ENCODE measurements at places on chromosomes 1 and 21.
A peak's percentile ranks its signal among the peaks of the same experiment; 100 is the strongest.

DNA sequence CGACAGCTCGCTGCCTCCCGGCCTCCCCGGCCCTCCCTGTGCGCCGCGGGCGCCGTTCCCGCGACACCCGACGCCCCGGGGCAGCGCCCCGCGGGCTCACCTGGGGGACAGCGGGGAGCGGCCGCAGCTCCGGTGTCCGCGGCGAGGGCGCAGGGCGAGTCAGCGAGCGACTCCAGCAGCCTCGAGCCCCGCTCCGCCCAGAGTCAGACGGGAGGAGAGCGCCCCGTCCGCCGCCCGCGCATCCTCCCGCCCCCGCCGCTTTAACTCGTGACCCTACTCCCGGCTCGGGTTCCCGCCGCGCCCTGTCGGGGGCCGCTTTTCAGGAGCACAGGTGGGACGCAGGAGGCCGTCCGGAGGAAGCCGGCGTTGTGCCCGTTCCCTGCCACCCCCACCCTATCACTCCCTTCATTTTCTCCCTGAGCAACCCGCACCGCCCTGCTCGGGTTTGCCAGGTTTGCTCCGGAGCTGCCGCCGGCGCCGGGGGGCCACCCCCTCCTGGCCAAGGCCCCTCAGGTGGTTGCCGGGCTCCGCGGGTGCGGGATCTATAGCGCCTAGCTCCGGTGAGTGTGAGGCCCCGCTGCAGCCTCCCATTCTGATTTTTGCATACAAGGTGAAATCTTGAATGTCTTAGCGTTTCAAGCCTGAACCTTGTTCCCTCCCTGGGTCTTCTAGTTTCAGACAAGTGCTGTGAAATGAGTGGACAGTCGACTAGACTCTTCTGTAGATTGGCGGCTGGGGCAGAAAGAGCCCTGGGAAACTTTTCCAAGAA, at the start of gene MCOLN3:
Gene MCOLN3, minus strand, starts transcription at position 205 of the 769 bp plus-strand sequence. CDS start 3,140 bp downstream, outside the sequence.
- H3K4me3 ChIP-seq = peak within 1 kb of the TSS; percentile 33
- H3K4me1 ChIP-seq = no peaks in the 10 kb centered on the region
- H3K27me3 ChIP-seq = peaks cover 21% of the 10 kb centered on the region
- no peaks in the 10 kb centered on the region for H3K36me3 ChIP-seq

GRCh38 chr1:166129006-166129405, 37.8 kb downstream of the FAM78B start:
- H3K27me3 ChIP-seq = no peaks in the 10 kb centered on the region
- DNase-seq = no peak
- no peak overlapping the region for H3K4me3 ChIP-seq
- no peaks in the 10 kb centered on the region for H3K4me1 ChIP-seq
- H3K36me3 ChIP-seq = no peaks in the 10 kb centered on the region

- no peaks in the 10 kb centered on the region for H3K36me3 ChIP-seq
- H3K4me3 ChIP-seq = no peak overlapping the region
- no peaks in the 10 kb centered on the region for H3K27me3 ChIP-seq
- DNase-seq = peak; percentile 57
Observed at GRCh38 chr1:245856944-245857531, 650.0 kb downstream of the SMYD3 start.

- no peak for DNase-seq
- no peak overlapping the region for H3K4me3 ChIP-seq
- H3K4me1 ChIP-seq = peaks cover 2% of the 10 kb centered on the region
- H3K27me3 ChIP-seq = no peaks in the 10 kb centered on the region
Observed at GRCh38 chr1:154485910-154486496, 16.0 kb upstream of the TDRD10 start.

DNA sequence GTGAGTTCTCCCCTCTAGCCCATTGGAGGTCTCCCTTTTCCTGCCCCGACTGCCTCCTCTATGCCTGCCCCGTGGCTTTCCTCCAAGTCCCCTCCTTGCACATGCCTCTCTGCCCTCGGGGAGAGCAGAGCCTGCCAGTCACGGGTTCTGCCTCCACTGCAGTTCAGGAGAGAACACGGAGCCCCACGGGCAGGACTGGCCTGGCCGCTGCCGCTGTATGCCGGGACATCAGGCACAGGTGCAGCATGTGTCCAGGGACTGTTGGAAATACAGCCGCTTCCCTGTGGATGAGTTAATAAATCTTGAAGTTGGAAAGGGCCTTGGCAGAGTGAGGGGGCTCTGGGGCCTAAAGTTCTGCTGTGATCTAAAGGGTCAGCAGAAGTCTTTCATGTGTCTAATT, 676.6 kb downstream of the MATN1 start:
- no peak for DNase-seq
- H3K4me1 ChIP-seq = no peaks in the 10 kb centered on the region
- H3K27me3 ChIP-seq = no peaks in the 10 kb centered on the region
- H3K4me3 ChIP-seq = no peak overlapping the region
- H3K36me3 ChIP-seq = no peaks in the 10 kb centered on the region

DNA sequence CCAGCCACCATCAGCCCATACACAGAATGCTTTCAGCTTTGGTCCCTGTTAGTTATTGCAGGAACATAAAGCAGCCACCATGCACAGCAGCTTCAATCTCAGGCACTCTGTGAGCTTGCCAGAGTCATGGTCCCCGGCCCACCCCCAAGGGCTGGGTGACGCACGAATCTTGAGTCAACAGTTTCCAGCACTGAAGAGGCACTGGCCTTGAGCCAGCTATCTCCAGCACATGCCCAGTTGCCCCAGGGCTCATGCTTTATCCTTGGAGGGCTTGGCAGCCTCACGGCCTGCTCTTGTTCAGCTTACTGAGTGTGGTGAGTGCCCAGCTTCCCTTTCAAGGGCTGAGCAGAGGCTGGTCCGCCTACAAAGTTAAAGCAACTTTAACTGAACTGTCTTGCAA, 200.7 kb upstream of the RAB4A start:
- peaks cover 2% of the 10 kb centered on the region for H3K4me1 ChIP-seq
- H3K4me3 ChIP-seq = no peak overlapping the region
- no peak for DNase-seq
- no peak overlapping the region for H3K27ac ChIP-seq
- H3K27me3 ChIP-seq = no peaks in the 10 kb centered on the region

DNA sequence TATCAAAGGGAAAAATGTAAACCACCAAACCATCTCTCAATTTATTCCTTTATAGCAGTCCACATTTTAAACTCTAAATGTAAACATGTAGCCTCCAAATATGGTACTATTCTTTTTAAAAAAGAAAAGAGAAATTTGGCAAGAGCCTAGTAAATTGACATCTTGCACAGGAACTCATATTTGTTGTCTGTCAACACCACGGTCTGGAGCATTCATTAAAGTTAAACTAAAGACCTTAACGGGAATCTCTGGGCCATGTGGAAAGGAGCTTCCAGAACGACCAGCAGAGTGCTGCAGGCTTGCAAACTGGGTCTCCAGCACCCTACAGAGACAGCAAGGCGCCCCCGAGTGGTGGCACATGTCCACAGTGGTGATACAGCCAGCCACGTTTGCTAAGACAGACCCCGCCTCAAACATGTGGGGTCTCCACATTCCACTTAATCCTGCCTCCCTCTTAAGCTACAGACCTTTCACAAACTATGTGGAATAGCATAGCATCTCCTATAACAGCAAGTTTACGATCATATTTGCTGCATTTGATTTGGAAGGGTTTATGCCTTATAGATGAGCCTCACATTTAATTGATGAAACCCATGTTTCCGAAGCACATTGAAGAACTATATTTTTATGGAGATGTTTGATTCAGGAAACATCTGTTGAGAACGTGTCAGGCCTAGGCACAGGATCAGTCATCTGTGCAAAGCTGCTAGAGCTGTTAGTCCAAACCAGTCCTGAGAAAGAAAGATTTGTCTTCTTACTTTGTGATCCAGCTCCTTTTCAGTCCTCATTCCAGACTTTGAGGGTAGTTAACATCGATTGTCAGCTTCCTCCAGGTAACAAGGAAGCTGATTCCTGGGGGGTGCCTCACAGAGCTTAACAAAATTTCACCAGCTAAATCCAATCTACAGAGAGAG, 96.4 kb upstream of the BACE2 start:
- peak; percentile 69 for DNase-seq
- H3K4me3 ChIP-seq = no peak overlapping the region
- no peaks in the 10 kb centered on the region for H3K36me3 ChIP-seq
- no peaks in the 10 kb centered on the region for H3K4me1 ChIP-seq
- H3K27ac ChIP-seq = no peak overlapping the region
- H3K27me3 ChIP-seq = no peaks in the 10 kb centered on the region

DNA sequence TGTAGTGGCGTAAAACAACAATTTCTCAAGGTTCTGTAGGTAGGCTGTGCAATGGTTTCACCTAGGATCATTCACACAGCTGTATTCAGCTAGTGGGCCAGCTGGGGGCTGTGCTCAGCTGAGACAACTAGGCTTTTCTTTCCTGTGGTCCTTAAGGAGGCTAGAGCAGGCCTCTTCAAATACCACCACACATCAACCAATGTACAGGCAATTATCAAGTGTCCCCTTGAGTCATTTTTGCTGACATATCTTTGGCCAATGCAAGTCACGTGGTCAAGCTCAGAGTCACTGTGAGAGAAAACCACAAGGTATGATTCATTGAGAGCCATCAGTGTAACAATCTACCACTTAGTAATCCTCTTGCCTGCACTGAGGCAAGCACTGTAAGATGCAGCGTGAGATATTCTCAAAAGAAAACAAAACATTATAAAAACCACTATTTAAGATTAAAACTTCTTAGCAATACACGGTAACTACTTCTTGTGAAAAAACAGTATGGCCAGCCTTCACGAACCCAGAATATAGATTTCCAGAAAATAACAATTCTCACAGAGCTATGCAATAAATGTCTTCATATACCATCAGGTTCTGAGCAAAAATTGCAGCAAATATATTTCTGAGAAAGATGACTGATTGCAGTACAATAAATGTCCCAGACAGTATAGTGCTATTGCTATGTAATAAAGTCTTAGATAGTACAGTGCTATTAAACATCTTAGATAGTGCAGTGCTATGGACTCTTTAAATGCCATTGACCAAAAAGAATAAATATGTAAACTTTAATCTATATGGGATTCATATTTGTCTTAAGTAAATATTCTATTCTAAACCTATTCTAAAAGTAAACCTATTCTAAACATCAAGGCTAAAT, 55.3 kb downstream of the NME7 start:
- H3K36me3 ChIP-seq = no peaks in the 10 kb centered on the region
- H3K4me1 ChIP-seq = peaks cover 2% of the 10 kb centered on the region
- H3K27ac ChIP-seq = no peak overlapping the region

GRCh38 chr21:38486221-38486620, 12.1 kb downstream of the ERG start:
- DNase-seq = no peak
- H3K4me3 ChIP-seq = no peak overlapping the region
- no peaks in the 10 kb centered on the region for H3K27me3 ChIP-seq
- H3K4me1 ChIP-seq = peaks cover 2% of the 10 kb centered on the region

DNA sequence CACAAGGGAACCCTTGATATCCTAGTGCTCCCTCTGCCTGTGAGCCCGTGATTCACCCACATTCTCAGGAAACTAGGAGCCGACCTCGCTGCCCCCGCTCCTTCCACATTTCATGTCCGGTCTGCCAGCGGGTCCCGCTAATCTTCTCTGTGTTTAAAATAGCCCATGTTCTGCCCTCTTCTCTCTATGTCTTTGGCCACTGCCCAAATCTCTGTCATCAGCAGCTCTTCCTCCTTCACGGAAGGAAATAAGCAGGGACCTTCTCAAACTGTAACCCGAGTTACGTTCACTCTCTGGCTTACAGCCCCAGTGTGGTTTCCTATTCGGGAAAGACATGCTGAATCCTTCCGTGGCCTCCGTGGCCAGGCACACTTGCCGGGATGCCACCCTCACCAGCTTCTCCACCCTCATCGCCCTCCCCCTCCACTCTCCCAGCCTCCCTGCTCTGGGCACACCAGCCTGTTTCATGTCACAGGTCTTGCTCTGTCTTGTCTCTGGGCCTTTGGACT, 21.1 kb upstream of the UBXN10 start:
- H3K27ac ChIP-seq = no peak overlapping the region
- H3K36me3 ChIP-seq = no peaks in the 10 kb centered on the region
- no peak for DNase-seq
- H3K4me3 ChIP-seq = no peak overlapping the region
- no peaks in the 10 kb centered on the region for H3K4me1 ChIP-seq
- H3K27me3 ChIP-seq = no peaks in the 10 kb centered on the region

GRCh38 chr1:174913225-174913903, 86.4 kb upstream of the CACYBP start:
- H3K4me1 ChIP-seq = no peaks in the 10 kb centered on the region
- H3K27ac ChIP-seq = no peak overlapping the region
- no peak overlapping the region for H3K4me3 ChIP-seq
- DNase-seq = no peak

- H3K4me3 ChIP-seq = no peak overlapping the region
- H3K27ac ChIP-seq = no peak overlapping the region
- H3K4me1 ChIP-seq = no peaks in the 10 kb centered on the region
- no peaks in the 10 kb centered on the region for H3K27me3 ChIP-seq
- DNase-seq = no peak
Observed at GRCh38 chr1:33441088-33441745, 10.3 kb upstream of the PHC2 start.

GRCh38 chr1:170296211-170296610, 150.5 kb downstream of the NTMT2 start:
- H3K4me3 ChIP-seq = no peak overlapping the region
- no peaks in the 10 kb centered on the region for H3K36me3 ChIP-seq
- no peak overlapping the region for H3K27ac ChIP-seq
- no peak for DNase-seq
- no peaks in the 10 kb centered on the region for H3K27me3 ChIP-seq
- H3K4me1 ChIP-seq = no peaks in the 10 kb centered on the region

- DNase-seq = peak; percentile 80
- peaks cover 11% of the 10 kb centered on the region for H3K4me1 ChIP-seq
- H3K27ac ChIP-seq = no peak overlapping the region
- no peaks in the 10 kb centered on the region for H3K36me3 ChIP-seq
- no peak overlapping the region for H3K4me3 ChIP-seq
Observed at GRCh38 chr1:203287109-203287893, 18.0 kb upstream of the BTG2 start.

DNA sequence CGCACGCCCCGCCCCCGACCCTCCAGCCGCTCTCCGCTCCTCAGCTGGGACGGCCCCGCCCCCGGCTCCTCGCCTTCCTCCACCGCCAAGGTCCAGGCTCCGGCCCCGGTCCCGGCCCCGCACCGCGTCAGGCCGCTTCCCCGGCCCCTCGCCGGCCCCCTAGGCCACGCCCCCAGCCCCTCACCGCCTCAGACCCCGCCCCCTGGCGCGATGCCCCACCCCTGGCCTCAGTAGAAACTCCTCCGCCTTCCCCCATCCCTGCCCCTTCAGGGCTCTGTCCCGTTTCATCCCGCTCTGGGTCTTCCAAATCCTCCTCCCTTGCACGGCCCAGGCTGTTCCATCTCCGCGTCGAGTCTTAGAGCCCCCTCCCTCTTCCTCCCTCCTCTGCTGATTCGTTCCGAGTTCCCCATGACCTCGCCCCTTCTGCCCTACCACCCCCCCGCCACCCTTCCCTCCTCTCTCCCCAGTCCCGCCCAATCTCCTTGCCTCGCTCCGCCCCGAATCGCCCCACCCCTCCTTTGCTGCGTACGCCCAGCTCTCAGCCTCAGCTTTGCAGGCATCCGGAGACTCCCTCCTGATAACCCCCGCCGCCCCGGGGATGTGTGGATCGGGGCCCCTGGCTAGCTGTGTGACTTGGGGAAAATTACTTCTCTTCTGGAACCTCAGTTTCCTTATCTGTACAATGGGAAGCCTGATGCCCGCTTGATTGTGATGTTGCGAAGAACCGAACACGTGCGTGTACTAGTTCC, 448 bp upstream of the ASAP3 start:
- H3K36me3 ChIP-seq = no peaks in the 10 kb centered on the region
- H3K27me3 ChIP-seq = no peaks in the 10 kb centered on the region
- peaks cover 9% of the 10 kb centered on the region for H3K4me1 ChIP-seq
- H3K4me3 ChIP-seq = peak overlapping the region; percentile 58
- peak; percentile 98 for DNase-seq

Data from mesendoderm (in vitro differentiated cells).